Activated CD4-positive, alpha-beta T cell treated with anti-CD3 and anti-CD28 coated beads, Interleukin-2, amount 50 U/mL, for 24 hours (primary cell): ENCODE measurements at places on chromosomes 1 and 21.

DNA sequence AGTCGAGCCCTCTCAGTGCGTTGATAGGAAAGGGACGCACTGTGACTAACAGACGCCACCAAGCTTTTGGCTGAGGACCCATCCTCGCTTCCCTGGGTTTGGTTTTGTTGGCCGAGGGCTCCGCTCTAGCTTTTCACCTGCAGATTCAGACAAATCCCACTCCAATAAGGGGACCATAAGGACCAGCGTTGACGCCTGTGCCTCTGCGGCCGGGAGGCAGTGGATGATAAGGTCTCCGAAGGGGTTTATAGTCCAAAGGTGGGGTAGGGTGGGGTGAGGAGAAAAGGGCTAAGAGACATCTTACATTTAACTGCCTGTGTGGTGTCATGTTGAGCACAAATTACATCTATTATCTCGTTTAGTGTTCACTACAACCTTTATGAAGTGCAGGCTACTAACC lies 760 bp downstream of the PEX14 start:
- no peak for DNase-seq

GRCh38 chr1:238951809-238952208 lies 434.6 kb upstream of the CHRM3 start:
- no peak for DNase-seq

DNA sequence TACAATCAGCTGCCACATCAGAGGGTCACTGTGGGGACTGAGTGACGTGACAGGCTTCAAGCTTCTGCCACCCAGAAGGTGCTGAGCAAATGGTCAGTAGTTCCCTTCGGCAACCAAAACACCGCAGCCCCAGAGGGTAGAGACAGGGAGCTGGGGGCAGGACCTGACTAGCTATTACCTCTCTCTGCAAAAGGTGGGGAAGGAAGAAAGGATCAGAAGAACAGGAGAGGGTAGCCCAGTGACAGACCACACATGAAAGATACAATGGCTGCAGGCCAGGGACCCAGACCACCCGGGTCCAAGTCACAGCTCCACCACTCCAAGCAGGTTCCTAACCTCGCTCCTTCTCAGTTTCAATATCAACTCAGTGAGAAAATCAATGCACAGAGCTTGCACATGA lies 377.1 kb downstream of the NPHP4 start:
- no peak for DNase-seq

DNA sequence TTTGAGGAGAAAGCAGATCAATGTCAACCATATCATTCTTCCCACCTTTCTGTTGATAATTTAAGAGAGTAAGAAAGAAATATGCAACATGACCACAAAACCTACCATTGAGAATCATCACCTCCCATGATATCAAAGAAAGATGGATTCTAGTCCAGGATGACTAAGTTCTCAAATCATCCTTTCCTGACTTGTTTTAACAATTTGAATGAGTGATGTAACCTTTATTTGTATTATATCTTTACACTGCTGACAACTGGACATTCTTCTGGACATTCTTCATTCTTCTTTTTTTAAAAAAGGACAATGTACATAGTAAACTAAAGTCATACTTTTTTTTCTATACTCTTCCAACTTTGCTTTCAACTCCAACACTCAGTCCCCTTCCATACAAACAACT lies 9.5 kb downstream of the PSMB4 start:
- no peak for DNase-seq

DNA sequence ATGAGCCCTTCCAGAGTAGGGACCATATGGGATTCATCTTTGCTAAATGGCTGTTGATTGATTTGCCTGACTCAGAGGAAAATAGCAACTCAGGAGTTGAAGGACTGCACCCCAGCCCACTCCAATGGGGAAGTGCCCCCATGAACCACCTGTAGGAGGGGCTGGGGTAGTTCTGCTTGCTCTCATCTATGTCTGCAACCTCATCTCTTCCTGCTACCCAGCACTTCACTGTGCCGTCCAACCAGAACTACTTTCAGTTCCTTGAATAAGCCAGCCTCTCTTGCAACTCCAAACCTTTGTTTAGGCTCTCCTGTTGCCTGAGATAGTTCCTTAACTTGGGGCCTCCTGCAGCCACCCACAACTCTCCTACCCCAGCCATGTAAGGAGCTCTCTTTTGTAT lies 26.6 kb downstream of the BEND5 start:
- DNase-seq = no peak

DNA sequence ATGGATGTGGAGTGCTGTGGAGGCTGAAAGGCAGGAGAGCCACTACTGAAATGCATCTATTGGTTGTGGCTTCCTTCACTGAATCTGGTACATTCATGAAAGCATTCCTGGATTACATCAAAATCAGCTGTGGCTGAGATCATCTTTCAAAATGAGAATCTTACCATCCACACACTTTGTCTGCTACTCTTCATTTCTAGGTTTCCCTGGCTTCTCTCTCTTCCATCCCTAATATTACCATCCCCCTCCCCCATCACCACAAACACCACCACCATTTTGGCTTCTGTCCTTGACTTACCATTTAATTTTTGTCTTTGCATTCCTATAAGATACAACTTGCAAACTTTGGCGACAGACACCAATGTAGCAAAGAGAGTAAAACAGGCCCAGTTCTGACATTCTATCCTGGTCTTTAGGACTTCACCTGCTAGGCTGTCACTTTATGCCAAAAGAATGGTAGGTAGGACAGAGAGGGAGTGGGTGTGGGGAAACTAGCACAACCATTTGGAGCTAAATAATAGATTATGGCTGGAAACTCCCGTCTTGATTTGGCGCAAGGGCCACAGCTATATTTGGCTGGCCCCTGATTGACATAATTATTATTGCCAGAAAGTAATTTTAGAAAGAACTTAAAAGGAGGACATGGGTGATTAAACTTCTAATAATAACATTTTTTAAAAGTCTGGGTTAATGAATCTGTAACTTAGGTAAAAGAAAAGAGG lies 15.1 kb upstream of the DUSP10 start:
- no peak for DNase-seq

DNA sequence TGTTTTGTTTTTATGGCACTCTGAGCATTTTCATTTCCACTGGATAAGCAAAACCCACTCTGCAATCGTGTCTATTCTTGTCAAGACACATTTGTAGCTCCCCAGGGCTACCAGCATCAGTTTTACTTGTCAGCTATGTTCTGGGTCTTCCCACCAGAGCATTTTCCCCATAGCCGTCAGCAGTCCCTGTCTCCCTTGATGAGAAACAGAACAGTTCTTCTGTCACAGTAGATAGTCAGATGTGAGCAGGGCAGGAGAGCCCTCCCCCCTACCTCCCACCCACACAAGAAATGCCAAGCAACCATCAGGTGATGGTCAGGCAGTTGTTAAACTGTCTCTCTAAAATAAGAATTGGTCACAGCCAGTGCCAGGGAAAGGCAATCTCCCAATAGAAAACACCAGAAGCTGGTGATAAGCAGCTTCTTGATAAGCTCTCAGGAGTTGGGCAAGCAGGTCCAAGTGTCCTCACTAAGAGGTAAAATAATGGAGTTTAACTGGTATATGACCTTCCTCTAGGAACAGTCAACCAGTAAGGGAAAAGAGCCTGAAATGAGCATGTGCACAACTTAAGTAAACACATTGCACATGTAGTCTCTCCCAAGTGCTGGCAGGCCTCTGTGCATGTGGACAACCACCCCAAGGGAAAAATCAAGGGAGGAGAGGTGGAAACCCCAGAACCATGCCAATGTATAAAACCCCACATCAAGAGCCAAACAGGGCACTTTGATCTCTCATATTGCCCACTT lies 208.2 kb downstream of the S1PR1 start:
- DNase-seq = no peak

- no peak for DNase-seq
These were observed 18.0 kb upstream of the PRKAA2 start for GRCh38 chr1:56627019-56627635.

GRCh38 chr1:230938924-230939368 lies 39.7 kb downstream of the TTC13 start:
- no peak for DNase-seq

- no peak for DNase-seq
These were observed 25.6 kb downstream of the LDLRAP1 start for GRCh38 chr1:25568834-25569596.

DNA sequence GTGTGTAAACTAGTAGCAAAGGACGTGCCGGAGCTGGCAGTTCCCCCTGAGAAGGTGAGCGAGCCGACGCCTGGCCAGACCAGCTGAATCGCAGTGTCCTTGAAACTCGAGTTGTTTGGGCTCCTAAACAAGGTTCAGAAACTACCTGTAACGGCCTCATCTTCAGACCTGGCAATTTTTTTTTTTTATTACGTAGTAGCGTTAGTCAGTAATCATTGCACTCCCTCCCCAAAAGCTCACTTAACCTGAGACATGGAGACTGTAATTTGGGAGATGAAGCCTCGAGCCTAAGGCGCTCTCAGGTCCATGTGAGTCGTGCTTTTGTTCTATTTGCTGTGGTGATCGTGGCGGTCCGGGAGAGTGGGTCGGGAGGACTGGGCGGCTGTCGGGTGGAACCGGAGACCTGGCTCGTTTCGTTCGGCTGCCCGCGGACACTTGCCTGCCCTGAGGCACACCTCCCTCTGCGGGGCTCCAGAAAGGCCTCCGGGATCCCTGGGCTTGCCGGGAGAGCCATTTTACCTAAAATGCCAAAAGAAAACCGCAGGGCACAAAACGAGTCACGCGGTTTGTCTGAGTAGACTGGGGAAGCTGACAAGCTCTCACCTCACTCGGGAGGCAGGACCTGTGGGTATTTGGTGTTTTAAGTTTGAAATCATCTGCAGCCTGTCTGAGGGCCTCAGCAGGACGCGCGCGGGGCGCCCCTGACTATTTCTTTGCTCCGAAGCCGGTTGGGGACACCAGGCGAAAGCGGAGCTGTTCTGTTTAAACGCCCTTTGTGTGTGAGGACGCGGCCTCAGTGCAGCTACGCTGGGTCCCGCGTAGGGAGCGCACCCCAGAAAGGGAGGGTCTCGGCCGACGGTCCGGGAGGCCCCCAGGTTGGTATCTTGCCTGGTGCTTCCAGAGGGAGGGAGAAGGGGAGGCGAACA lies 722 bp downstream of the LHX8 start:
- DNase-seq = no peak

DNA sequence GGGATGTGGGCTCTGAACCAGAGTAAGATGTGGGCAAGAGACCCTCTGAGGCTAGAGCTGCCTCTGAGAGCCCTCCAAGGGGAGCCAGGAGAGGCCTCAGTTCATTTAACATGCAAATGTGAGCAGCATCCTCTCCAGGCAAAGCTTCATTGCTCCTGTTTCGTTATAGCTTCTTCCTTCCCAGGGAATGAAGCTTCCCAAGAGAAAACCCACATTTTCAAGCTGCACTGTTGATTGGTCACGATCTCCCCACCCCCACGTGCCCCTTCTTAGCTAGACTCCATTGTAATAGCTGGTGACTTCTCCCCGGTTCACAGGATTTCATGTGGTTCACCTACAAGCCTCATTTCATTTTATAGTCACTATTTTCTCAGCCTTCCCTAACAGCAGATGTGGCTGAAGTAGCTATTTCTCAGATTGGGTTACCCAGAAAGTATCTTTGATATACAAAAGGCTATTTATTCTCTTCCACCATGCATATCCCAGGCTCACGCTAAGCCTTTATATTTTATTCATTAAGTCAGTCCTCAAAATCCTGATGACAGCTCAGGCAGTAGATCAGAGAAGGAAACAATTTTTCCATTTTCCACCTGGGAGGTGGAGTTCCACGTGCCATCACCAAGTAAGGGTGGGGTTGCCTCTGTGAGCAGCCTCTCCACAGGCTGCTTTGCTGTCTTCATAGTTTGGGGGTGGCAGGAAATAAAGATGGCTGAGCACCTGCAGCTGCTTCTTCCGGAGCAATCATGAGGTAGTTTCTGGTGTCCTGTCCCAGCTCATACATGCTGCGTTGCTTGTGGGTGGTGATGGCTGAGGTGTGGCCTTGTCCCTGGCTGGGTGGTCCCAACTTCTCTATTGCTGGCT lies 178.3 kb upstream of the RAB4A start:
- no peak for DNase-seq

- no peak for DNase-seq
These were observed 27.6 kb upstream of the CNN3 start for GRCh38 chr1:94954263-94955220.

DNA sequence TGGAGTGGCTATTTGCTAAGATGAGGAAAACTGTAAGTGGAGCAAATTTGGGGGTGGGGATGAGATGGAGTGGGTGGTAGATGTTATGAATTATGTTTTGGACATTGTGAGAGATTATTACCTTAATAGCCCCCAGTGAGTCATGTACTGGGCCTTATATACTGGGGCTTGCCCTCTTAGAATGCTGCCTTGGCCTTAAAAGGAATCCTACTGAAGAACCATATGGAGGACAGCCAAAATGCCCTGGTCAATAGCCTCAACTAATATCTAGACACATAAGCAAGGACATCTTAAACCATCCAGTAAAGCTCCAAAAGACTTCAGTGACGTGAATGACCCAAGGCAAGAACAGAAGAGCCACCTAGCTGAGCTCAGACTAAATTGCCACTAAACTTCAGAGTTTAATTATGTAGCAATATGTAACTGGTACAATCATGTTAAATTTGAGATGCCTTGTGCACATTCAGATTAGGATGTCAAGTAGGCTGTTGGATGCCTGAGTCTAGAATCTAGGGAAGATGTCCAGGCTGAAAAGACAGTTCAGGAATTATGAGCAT lies 13.9 kb upstream of the IGSF3 start:
- no peak for DNase-seq

DNA sequence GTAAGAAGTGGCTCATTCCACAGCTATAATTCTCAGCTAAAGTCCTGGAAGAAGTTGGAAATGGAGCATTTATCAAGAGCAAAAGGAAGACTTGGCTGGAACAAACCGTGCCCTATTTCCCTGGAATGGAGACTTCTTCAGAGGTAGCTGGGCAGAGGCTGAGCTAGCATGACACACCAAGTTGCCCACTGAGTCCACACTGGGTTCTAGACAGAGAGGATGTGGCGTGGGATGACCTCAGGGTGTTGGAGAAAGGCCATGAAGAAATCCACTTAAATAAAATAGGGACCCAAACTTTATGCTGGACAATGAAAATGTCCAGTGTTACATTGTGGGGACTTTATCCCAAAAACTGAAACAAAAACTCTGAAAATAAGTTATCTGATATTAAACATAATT lies 116.2 kb downstream of the KCNJ6 start:
- DNase-seq = no peak

DNA sequence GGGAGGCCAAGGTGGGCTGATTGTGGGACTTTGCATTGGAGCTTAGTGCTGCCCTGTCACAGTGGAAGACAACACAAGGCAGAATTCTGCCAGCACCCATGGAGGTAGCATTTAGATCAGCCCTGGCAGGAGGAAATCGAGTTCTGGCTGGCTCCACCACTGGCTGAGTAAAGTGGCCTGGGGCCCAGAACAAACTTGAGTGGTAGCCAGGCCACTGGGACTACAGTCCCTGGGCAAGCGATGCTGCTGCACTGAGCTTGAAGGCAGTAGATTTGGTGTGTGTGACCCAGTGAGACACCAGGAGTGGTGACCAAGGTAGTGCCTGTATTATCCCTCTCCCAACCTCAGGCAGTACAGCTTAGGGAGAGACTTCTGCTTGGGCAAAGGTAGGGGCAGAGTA lies 22.5 kb upstream of the UHMK1 start:
- DNase-seq = no peak

DNA sequence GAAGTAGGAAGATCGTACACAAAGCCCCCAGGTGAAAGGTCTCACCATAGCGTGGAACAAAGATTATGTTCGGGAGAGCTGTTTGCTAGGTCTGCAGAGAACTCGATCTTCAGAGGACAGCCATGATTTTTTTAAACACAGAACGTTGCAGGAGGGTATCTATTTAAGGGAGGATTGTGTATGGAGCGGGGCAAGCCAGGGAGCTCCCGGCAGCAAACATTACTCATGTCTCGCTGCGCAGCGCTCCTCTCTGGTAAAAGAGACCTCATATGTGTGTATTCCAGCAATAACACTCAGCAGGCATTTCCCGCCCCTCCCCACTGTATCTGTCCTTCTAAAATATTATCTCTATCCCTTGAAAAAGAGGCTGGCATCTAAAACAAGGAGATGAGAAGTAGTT lies 2.7 kb downstream of the GLIS1 start:
- no peak for DNase-seq
